ENCODE measurements at places on chromosomes 1 and 21. TPM values are rescaled to one million over a fixed set of nuclear protein-coding genes. Genes with fewer than 3 reads are reported as not detected.
A peak's percentile ranks its signal among the peaks of the same experiment; 100 is the strongest.

Gene ERG
- 0.17 TPM for total RNA-seq

DNA sequence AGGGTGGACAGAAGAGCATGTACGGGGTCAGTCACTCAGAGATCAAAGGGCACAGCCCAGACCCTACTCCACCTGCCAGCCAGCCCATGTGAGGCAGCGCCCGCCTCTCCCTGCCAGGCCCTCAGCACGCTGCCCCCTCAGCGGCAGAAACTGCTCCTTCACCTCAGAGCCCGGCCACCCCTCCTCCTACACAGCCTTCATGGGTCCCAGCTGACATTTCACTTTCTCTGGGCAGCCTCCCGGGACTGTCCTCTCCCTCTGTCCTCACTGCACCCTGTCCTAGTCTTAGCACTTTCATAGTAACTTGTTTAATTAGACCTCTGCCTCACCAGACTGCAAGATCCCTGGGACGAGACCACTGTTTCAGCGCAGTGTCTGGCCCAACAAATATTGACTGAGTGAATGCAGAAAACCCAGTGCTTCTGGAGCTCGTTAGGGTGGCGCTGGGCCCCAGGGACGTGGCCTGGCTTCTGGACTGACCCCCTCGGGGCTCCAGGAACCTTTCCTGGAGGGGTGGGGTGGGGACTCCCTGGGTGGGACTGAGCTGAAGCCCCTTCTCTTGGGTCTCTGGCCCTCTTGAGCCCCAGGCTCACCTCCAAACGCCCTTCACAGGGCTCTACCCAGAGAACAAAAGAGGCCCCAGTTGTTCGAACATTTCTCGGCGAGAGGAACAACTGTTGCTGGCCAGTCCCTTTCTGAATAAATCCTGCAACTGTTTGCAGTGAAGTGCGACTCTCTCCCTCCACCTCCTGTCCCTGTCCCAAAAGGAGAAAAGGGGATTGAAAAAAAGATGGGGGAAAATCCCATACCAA, 114.9 kb downstream of the CASZ1 start:
- DNase-seq: no peak

GRCh38 chr1:16392740-16393569, 25.9 kb downstream of the SZRD1 start:
- DNase-seq: no peak

GRCh38 chr1:89725631-89726030, 92.7 kb downstream of the LRRC8C start:
- DNase-seq: no peak

- no peak for DNase-seq
Measured at GRCh38 chr21:35328856-35329455, 279.9 kb upstream of the RUNX1 start.

Gene L1TD1
- 0.20 TPM for total RNA-seq

DNA sequence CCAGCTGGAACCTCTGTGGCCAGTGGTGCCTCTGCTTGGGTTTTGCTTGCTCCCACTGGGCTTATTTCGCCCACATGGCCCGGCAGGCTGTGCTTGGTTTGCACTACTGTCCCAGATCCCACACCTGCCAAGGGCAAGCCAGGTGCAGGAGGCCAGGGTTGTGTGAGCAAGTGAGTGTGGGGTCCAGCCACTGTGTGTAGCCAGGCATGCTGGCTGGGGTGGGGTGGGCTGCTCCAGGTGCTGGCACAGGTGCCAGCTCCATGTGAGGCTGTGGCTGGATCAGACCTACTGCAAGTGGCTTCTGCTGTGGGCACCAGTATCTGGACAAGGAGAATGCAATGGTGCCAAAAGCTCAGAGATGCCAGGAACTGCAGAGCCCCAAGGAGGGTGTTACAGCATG, 28.5 kb downstream of the RYR2 start:
- DNase-seq: no peak

GRCh38 chr1:56200896-56201295, 378.5 kb downstream of the PLPP3 start:
- no peak for DNase-seq

DNA sequence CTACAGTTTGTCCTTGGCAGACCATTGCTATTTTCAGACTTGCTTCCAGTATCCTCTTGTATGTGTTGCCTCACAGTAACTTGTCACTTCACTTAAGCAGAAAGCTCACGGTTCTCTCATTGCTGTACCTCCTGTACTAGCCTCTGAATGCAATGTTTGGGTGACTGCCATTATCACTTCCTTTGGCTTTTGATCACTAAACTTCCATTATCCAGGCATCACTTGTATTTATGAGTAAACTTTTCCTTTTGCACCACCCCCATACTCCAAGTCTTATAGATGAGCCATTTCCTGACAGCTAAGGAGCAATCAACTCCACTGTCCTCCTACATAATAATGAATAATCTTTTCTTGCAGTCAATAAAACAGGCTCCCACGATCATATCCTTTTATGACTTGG, 255.3 kb downstream of the PDE4B start:
- DNase-seq: no peak

DNA sequence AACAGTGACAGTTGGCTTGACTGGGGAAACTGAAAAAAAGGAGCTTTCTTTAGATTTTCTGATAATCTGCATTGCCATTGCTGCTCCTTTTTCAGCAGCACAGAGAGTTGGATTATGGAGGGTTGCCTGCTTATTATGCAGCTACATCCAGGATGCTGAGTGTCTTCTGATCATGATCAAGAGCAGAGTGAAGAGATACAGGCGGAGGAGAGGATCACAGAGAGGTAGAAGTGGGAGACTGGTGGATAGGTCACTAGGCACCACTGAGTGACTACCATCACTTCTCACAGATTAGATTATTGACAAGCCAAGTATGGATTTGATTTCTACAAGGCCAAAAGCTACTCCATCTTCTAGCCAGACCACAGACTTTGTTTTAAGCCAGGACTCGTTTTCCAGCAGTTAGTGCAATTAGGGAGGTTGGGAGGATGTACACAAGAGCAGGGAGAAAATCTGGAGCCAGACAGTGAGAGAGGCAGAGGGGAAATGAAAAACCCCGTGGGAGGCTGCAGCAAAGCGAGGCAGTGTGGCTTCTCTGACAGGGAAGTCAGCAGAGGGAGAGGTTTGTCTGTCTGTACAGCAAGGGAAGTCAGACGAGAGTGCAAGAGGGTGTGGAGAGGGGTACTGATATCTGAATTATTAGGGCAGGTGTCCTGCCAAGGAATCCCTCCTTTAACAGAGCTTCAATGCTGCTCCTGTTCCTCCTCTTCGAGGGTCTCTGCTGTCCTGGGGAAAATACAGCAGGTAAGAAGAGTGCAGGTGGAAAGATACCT, at the start of gene CD1E:
Gene CD1E (plus strand): TSS at position 592 of the 773 bp plus-strand sequence. CDS start 95 bp downstream, at position 687.
- no peak for DNase-seq

GRCh38 chr1:161805399-161806197, 39.5 kb downstream of the ATF6 start:
- DNase-seq: no peak

GRCh38 chr1:109112056-109112651, 1.8 kb upstream of the ELAPOR1 start:
- DNase-seq: no peak

DNA sequence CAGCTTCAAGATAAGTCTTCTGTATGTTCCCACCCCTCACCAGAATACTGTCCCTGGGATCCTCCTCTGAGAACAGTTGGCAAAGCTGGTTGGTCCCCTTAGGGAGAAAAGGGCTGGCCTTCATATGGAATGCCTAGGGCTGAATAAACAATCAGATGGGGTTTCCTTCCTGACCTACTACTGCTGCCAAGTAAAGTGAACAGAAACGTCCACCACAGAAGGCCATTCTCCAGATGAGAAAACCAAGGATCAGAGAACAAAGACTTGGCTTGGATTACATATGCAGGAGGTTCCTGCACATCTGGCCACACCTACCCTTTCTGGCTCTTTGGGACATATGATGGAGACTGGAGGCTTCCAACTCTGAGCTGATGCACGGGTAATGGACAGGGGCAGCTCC, 194.5 kb downstream of the HIVEP3 start:
- DNase-seq: no peak

DNA sequence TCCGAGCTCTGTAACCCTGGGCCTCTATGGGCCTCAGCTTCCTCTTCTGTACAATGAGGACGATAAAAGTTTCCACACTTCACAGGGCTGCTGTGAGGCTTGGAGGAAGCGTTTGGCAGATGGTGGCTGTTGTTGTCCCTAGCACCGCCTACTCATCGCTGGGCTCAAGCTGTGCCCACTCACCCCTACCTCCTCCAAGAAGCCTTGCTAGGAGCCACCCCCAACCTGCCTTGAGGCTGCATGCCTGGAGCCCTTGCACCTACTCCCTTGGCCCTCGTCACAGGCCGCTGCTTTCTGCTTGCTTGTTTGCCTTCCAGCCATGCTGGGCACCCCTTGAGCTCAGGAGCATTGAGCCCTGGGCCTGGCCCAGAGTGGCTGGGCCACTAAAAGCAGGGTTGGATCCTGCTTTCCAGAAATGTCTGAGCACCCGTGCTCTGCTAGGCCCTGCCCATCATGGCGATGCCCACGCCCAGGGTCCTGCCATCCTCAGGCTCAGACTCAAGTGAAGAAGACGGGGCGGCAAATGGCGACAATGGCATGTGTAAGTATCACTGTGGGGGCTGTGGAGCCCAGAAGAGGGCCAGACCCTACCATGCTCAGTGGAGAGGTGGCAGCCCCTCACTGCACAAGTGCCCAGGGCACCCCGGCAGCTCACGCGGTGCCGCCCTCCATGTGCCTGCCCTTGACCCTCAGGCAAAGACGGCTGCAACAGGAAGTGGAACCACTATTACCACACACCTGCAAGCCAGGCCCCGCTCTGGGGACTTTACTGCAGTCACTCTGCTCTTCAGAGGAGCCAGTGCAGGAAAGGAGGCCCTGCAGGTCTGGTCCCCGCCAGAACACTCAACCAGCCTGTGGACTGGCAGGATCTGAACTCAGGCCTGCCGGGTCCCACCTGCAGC, 9.5 kb downstream of the SH3BGRL3 start:
- DNase-seq: no peak

GRCh38 chr1:65940126-65940525, 147.4 kb downstream of the PDE4B start:
- DNase-seq: no peak

Gene KCNK1
- total RNA-seq: 28.4 TPM

Gene PROX1
- 0.22 TPM for total RNA-seq

- DNase-seq: no peak
Measured at GRCh38 chr1:205497351-205497750, 7.1 kb upstream of the CDK18 start.

Gene FCRL1
- total RNA-seq: not detected

GRCh38 chr1:41547781-41548560, 63.5 kb upstream of the EDN2 start:
- DNase-seq: no peak

Gene TFF2
- not detected for total RNA-seq

- DNase-seq: no peak
Measured at GRCh38 chr1:175536369-175536768, 207.0 kb downstream of the TNR start.

- no peak for DNase-seq
Measured at GRCh38 chr21:37074197-37074510, 1.1 kb downstream of the TTC3 start.

DNA sequence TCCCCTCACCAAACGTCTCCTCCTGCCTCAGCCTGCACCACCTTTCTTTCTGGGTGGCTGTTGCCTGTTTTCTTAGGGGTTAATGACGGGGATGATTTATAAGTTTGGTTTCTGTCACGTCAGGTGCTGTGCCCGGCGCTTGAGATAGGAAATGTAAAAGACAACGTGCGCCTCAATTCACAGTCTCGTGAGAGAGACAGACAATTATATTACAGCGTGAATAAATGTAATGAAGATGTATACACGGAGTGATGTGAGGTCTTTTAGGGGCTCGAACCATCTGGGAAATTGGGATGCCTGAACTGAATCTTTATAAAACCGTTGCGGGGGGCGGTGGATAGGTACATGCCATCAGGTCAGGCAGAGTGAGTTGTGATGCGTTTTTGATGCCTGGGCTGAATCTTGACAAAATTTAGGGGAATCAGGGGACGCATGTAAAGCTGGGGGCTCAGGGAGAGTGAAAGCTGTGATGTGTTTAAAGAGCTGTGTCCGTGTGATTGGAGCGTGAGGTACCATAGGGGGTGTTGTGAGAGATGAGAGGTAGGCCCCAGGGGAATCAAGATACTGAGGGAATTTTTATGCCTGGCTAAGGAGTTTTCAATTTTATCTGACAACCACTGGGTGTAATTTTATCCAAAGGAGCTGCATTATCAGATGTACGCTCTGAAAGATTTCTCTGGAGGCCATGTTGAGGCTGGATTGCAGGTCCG, 831 bp downstream of the TIPRL start:
- no peak for DNase-seq

DNA sequence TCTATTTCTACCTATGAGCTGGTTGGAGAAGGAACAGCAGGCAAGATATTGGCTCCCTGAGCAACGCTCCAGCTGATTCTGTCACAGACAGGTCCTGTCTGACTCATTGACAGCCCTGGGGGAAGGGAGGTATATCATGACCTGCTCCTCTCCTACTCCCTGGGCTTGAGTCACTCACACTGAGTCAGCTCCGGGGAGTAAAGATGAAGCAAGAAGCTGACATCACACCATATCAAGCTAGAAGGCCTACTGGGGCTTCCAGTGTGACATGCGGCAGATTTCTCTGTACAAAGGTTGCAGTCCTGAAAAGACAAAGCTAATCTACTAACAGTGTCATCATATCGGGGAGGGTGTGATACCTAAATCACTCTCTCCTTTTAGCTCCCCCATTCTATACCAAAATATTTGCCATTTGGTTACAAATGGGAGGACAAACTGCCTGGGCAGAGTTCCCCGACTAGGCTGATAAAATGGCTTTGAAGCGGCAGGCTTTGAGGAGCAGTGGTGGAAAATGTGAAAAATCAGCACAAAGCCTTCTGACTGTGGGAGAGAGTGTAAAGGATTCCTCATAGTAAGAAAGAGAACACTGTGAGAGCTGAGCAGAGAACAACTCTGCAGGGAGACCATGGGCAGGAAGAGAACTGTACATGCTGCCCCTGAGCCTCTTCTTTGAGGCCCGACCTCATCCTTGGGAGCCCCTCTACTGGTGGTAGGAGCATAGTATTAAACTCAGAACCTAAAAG, 15.5 kb downstream of the PI4KB start:
- peak; percentile 96 for DNase-seq

Gene IRF2BP2
- total RNA-seq: 61.3 TPM

GRCh38 chr1:183881387-183882131, 76.6 kb downstream of the RGL1 start:
- DNase-seq: no peak

DNA sequence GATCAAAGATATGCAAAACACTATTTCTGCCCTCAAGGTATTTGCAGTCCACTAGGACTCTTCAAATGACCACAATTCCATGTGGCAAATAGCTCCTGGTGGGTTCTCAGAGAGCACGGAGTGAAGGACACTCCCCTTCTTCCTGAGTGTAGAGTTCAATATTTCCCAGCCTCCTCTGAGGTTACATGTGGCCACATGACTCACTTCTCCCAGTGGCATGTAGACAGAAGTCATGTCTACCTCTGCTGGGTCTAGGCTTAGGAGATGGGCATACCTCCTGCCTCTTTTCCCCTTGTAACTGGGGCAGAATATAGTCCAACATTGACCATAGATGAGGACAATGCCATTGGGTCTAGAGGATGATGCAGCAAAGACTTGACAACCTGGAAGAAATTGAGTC, 191.4 kb downstream of the MIS18A start:
- DNase-seq: no peak

All from HCT116 (cell line).